ENCODE measurements at places on chromosomes 1 and 21. TPM values are rescaled to one million over a fixed set of nuclear protein-coding genes. Genes with fewer than 3 reads are reported as not detected.

GRCh38 chr1:219123036-219123435 lies 50.6 kb upstream of the LYPLAL1 start:
- no peak for DNase-seq
- H3K4me1 ChIP-seq, result no peaks in the 10 kb centered on the region
- H3K4me3 ChIP-seq, result peak overlapping the region; percentile 3
- no peaks in the 10 kb centered on the region for H3K27me3 ChIP-seq

- H3K36me3 ChIP-seq, result no peaks in the 10 kb centered on the region
- DNase-seq, result no peak
- H3K27me3 ChIP-seq, result no peaks in the 10 kb centered on the region
- no peak overlapping the region for H3K27ac ChIP-seq
- no peak overlapping the region for H3K4me3 ChIP-seq
- H3K4me1 ChIP-seq, result no peaks in the 10 kb centered on the region
Observed at GRCh38 chr1:117664314-117664713, 58.5 kb downstream of the TENT5C start.

- H3K27ac ChIP-seq, result no peak overlapping the region
- no peaks in the 10 kb centered on the region for H3K36me3 ChIP-seq
- H3K4me3 ChIP-seq, result no peak overlapping the region
- H3K27me3 ChIP-seq, result 0 out of 2 replicates have a peak, but pooled peaks cover under 1% of the 10 kb centered on the region
Observed at GRCh38 chr1:17979815-17980214, 127.8 kb upstream of the IGSF21 start.

DNA sequence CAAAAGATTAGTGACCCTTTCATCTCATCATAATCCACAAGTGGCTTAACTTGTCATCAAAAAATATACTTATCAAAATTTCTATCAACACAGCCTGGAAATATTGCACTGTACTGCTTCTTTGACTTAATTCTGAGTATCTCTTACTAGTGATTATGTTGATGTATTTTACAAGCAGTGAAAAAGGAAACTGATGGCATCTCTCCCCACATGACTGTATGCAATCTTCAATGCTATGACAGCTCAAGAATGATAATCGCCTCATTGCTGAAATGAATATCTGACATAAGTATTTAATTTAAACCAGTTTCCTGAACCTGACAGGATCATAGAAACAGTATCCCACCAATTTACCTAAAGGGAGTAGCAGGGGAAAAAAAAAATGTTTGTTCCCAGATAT lies 79.5 kb downstream of the DPYD start:
- H3K36me3 ChIP-seq, result no peaks in the 10 kb centered on the region
- no peak for DNase-seq
- no peak overlapping the region for H3K4me3 ChIP-seq

DNA sequence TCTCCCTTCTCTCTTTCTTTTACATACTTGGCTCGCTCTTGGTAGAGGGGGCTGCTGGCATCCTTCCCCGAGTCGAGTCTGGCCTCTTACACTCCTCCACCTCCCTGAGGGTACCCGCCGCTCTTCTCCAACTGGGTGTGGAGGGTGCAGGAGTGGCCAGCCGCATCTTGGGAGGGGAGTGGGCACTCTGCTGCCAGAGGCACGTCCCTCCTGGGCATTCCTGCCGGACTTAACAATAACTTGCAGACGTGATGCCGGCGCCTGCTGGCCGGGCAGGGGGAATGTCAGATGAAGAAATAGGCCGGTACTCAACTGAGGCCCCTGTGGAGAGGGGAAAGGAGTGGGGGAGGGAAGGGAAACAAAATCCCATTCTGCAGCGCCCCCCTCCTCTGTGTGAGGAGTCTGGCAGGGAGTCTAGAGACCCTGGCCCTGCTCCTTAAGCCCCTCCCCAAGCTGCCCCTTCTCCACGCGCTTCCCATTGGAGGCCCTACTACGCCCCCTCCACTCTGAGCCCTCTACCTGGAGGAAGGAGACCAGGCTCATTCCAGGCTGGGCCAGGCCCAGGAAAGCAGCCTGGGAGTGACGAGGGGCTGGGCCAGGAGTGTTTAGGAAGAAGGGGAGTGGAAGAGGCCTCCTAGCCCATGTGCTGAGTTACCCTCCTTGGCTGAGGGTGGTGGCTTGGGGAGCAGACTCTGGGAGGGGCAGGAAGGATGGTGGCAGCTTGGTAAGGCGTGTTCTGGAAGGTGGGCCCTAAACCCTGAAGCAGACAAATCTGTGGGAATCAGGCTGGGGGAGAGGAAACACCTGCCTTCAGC lies 1.8 kb downstream of the ATP2B4 start:
- DNase-seq, result peak; percentile 52
- H3K4me3 ChIP-seq, result peak overlapping the region; percentile 60
- H3K27me3 ChIP-seq, result no peaks in the 10 kb centered on the region

DNA sequence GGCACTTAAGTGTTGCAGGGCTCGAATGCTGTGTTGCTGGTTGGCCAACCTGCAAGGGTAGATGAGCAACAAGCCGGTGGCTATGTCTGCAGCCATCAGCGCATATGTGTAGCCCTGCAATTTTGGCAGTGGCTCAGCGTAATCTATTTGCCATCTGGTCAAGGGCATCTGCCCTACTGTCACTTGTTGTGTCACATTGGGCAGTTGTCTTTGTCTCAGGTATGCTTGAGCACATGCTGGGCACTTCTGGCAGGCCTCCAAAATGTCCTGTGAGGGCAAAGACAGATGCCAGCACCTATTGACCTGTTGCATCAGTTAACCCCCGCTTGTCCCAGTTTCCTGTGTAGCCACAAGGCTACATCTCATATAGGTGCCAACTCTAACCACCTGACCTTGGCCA lies 111.8 kb downstream of the GDAP2 start:
- H3K36me3 ChIP-seq, result no peaks in the 10 kb centered on the region
- no peak for DNase-seq
- H3K27ac ChIP-seq, result no peak overlapping the region
- no peak overlapping the region for H3K4me3 ChIP-seq

- H3K4me3 ChIP-seq, result no peak overlapping the region
- DNase-seq, result no peak
- H3K36me3 ChIP-seq, result no peaks in the 10 kb centered on the region
Observed at GRCh38 chr1:3219005-3219790, 150.2 kb downstream of the PRDM16 start.

- no peaks in the 10 kb centered on the region for H3K36me3 ChIP-seq
- no peaks in the 10 kb centered on the region for H3K27me3 ChIP-seq
- DNase-seq, result no peak
Observed at GRCh38 chr1:229087339-229087738, 183.6 kb upstream of the RAB4A start.

DNA sequence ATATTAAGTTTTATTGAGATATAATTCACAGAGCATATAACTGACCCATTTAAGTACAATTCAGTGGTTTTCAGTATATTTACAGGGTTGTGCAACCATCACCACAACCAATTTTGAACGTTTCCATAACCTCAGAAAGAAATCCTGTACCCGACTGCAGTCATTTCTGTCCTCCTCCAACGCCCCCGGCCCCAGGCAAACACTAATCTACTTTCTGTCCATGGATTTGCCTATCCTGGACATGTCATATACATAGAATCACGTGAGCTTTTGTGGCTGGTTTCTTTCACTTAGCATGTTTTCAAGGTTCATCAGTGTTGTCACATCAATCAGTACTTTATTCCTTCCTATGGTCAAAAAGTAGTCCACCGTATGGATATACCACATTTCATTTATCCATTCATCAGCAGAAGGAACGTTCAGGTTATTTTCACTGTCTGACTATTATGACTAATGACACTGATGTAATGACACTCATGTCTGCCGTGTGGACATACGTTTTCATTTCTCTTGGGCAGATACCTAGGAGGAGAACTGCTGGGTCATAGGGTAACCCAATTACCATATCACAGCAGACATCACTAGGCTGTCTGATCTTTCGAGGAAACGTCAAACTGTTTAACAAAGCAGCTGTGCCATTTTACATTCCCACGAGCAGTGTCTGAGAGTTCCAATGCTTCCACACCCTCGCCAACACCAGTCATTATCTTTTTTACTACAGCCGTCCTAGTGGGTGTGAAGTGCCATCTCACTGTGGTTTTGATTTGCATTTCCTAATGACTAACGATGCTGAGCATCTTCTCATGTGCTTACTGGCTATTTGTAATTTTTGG lies 30.8 kb downstream of the MRPL37 start:
- 0 out of 2 replicates have a peak, but pooled peaks cover 2% of the 10 kb centered on the region for H3K36me3 ChIP-seq
- no peak for DNase-seq
- no peak overlapping the region for H3K4me3 ChIP-seq
- H3K4me1 ChIP-seq, result peaks cover 19% of the 10 kb centered on the region

DNA sequence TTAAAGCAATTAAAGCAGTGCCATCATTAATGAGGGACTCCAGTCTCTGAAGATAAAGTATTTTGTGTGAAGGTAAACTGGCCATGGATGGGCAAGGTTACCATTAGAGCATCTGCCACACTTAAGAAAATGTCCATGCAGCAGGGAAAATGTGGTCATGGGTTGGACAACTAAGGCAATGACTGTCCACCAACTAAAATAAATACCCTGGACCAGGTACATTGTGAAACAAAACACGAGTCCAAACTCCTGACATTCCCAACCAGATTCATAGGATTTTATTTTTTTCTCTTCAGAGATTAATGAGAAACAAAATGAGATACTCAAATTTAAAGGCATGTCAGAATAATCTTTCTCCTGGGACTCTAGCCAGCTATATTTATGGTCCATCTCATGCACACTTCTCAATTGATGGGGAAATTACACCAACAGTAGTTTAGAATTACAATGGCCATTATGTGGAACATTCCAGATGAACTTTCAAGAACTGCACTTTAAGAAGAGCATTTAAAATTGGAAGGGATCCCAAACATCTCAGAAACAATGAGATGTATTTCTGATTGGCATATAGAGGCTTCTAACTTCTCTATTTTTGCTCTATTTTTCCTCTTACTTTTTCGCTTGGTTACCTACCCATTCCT lies 8.1 kb downstream of the GBP7 start:
- H3K4me1 ChIP-seq, result no peaks in the 10 kb centered on the region
- DNase-seq, result no peak
- no peak overlapping the region for H3K4me3 ChIP-seq
- no peaks in the 10 kb centered on the region for H3K27me3 ChIP-seq

DNA sequence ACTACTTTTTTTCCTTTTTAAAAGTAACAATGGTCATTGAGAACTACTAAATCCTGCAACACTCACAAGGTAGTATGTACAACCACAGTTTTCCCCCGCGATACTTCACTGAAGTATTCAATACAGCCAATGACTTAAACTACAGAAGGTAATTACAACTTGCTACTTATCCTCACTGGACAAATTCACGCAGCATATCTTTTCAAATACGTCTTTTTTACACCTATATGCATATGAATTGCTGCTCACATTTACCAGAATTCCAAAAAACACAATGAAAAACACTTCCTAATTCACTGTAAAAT lies 12.4 kb downstream of the NRIP1 start:
- no peaks in the 10 kb centered on the region for H3K27me3 ChIP-seq
- H3K4me1 ChIP-seq, result peaks cover 11% of the 10 kb centered on the region
- no peak overlapping the region for H3K4me3 ChIP-seq
- DNase-seq, result no peak
- H3K27ac ChIP-seq, result no peak overlapping the region
- 0 out of 2 replicates have a peak, but pooled peaks cover 2% of the 10 kb centered on the region for H3K36me3 ChIP-seq

DNA sequence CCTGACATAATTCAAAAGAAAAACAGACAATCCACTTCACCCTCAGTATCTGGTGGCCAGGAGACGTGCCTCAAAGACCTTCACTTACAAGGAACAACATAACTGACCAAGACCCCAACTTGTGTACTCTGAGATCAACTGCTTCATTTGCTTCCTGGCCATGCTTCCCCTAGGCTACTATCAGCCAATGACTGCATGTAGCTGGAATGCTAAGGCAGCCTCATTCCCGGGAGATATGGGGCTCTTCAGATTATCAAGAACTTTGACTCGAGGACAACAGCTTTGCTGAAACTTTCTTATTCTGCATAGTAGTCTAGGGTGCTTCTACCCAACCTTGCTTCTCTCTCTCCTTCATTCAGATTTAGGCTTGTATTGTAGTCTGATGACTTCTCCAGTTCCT lies 11.7 kb upstream of the UCK2 start:
- peaks cover 8% of the 10 kb centered on the region for H3K4me1 ChIP-seq
- no peak overlapping the region for H3K4me3 ChIP-seq
- no peaks in the 10 kb centered on the region for H3K27me3 ChIP-seq
- peak; percentile 25 for DNase-seq

- H3K36me3 ChIP-seq, result no peaks in the 10 kb centered on the region
- H3K4me3 ChIP-seq, result no peak overlapping the region
- H3K27ac ChIP-seq, result no peak overlapping the region
- H3K4me1 ChIP-seq, result no peaks in the 10 kb centered on the region
Observed at GRCh38 chr1:83017701-83018100, 981.2 kb downstream of the TTLL7 start.

GRCh38 chr1:240496941-240497340 lies 115.0 kb downstream of the GREM2 start:
- no peaks in the 10 kb centered on the region for H3K4me1 ChIP-seq
- H3K36me3 ChIP-seq, result no peaks in the 10 kb centered on the region
- no peaks in the 10 kb centered on the region for H3K27me3 ChIP-seq
- H3K4me3 ChIP-seq, result no peak overlapping the region
- H3K27ac ChIP-seq, result no peak overlapping the region
- DNase-seq, result no peak

The PEAR1 gene
- not detected for total RNA-seq

DNA sequence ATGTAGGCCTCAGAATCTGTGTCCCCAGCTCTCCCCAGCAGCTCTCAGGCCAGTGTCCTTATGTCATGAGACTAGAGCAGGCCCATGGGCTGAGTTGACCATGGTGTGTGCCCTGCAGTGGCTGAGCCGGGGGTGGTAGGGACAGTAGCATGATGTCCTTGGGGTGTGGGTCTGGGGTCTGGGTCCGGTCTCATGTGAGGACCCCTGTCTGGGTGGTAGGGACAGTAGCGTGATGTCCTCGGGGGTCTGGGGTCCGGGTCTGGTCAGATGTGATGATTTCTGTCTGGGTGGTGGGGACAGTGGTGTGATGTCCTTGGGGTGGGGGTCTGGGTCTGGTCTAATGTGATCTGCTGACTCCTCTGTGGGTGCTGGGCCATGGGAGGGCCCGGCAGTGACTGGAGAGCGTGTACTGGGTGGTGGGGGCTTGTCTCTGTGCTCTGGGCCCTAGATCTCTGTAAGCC lies 64.5 kb downstream of the OBSCN start:
- no peak overlapping the region for H3K4me3 ChIP-seq
- DNase-seq, result no peak
- no peaks in the 10 kb centered on the region for H3K27me3 ChIP-seq
- no peaks in the 10 kb centered on the region for H3K4me1 ChIP-seq

The NTNG1 gene
- not detected for total RNA-seq

GRCh38 chr1:187691439-187691838 lies 862.7 kb downstream of the PLA2G4A start:
- no peaks in the 10 kb centered on the region for H3K36me3 ChIP-seq
- no peak for DNase-seq
- H3K4me3 ChIP-seq, result no peak overlapping the region
- H3K27me3 ChIP-seq, result no peaks in the 10 kb centered on the region
- no peaks in the 10 kb centered on the region for H3K4me1 ChIP-seq

- peaks cover 5% of the 10 kb centered on the region for H3K4me1 ChIP-seq
- no peaks in the 10 kb centered on the region for H3K36me3 ChIP-seq
- H3K27me3 ChIP-seq, result no peaks in the 10 kb centered on the region
Observed at GRCh38 chr1:3167255-3167654, 98.3 kb downstream of the PRDM16 start.
